Jurkat, Clone E6-1 (cell line): ENCODE measurements at places on chromosomes 12 and 14.

- DNase-seq, result no peak
Measured at GRCh38 chr14:95495538-95496025, 20.9 kb downstream of the SYNE3 start.

DNA sequence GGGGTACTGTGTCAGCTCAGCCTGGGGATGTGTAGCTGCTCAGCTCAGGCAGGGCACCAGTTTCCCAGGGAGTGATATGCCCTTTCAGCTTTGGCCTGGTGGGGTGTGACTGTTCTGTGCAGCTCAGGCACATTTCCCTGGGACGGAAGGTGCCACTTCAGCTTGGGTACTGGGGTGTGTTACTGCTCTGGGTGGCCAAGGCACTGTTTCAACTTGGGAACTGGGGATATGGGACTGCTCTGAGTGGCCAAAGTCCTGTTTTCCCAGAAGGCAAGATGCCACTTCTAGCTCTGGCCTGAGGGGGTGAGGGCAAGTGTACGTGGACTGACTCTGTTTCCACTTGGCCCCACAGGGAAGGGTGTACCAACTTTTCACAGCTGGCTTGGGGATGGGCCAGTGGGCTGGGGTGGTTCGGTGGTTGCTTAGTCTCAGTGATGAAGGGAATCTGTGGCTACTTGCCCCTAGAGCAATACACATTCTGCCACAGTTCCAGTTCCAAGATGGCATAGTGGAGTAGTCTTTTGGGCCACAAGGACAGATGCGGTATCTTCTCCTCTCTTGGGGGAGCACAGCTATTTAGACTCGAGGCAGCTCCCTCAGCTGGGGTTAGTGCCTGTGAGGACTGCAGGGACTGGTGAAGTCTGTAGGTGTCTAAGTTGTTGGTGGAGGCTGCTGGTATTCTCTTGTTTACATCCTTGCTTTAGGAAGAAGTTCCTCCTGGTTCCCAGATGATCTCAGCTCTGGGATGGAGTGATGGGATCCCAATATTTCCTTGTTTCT is 26.4 kb downstream of the TBC1D15 start:
- DNase-seq, result no peak

GRCh38 chr14:63890553-63890952 is 37.7 kb downstream of the SYNE2 start:
- DNase-seq, result no peak

DNA sequence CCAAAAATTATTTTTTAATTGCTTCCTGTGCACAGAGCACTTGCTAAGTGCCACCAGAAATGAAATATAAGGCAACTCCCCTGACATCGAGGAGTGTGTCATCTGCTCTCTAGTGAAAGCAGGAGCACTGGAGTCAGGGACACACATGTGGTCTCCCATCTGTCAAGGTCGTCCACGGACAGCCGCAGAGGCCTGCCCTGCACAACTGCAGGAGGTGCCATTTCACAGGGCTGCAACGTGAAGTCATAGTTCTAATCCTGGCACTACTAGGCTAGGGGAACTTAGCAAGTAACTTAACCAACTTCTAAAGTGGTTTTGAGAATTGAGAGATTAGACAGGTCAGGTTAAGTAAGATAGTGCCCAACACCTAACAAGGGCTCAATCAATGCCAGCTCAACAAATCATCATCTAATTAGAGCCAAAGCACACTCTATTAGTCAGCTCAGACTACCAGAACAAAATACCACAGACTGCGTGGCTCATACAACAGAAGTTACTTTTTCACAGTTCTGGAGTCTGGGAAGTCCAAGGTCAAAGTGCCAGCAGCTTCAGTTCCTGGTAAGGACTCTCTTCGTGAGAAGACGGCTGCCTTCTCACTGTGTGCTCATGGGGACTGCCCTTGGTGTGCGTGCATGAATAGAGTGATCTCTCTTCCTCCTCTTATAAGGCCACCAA is 30.7 kb downstream of the FOXN3 start:
- no peak for DNase-seq

GRCh38 chr12:57129889-57130288 is 1.6 kb downstream of the LRP1 start:
- no peak for DNase-seq

- no peak for DNase-seq
Measured at GRCh38 chr12:24535334-24536069, 413.4 kb downstream of the BCAT1 start.

DNA sequence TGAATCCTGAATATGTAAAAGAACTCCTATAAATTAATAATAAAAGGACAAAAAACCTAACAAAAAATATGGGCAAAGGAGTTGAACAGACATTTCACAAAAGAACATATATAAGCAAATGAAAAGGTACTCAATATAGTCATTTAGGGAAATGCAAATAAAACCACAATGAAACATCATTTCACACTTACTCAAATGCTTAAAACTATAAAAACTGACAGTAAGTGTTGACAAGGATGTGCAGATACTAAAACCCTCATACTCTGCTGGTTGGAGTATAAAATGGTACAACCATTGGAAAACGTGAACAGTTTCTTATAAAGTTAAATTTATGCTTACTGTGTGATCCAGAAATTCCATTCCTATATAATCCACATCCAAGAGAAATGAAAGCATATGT is 247.1 kb downstream of the GXYLT1 start:
- no peak for DNase-seq

DNA sequence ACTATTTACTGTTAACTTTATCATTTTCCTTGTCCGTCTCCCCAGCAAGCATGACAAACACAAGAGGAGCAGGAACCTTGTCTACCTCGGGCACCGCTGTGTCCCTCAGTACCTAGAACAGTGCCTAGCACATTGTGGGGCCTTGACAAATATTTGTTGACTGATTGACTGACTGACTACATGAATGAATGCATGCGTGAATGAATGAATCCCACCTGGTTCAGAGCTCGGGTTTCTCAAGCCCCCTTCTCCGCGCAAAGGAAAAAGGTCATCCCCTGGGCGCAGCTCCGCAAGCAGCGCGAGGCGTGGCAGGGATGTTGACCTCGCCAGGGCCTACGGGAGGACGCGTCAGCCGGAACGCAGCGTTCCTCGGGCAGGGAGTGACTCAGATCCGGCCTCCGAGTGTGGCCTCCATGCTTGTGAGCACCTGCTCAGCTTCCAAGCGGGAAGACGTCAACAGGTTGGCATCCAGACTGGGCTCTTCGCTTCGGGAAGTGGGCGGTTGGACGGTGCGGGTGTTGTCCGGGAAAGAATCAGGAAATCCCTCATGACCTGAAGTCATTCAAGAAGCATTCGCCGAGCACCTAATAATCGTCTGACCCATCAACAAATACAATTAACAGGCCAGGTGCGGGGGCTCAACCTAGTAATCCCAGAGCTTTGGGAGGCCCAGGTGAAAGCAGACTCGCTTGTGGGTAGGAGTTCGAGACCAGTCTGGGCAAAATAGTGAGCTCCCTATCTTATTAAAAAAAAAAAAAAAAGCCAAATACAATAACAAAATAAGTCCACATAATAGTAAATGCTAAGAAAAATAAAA is 13.9 kb upstream of the UBC start:
- no peak for DNase-seq

GRCh38 chr12:127343940-127344339 is 923.0 kb upstream of the TMEM132C start:
- DNase-seq, result no peak

DNA sequence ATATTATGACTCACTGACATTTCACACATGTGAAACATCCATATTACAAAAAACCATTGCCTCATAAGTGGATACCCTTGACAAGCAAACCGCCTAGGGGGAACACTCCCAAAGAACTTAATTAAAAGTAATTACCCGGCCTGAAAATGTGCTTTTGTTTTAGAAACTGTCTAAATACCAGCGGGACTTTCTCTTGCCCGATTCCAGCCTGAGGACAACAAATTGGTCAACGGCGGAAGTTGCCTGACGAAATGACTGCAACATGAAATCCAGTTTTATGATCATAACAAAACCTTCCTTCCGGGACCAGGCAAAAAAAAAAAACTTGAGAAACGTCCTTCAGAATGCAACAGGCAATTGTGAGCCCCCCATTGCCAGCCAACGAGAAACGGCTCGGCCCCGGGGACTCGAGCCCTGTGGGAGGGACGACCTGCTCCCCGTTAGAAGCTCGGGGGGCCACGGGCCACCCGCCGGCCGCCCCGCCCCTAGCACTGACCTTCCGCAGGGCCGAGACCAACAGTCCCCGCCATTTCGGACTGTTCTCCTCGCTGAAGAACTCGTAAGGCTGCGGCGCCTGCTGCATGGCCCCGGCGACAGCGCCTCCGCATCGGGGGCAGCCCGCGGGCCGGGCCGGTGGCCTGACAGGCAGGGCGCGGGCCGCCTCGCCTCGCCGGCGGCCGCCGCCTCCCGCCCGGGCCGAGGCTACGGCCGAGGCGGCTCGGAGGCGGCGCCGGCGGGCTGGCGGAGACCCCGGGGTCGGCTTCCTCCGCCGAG is 490 bp downstream of the SOS2 start:
- DNase-seq, result peak; percentile 18

DNA sequence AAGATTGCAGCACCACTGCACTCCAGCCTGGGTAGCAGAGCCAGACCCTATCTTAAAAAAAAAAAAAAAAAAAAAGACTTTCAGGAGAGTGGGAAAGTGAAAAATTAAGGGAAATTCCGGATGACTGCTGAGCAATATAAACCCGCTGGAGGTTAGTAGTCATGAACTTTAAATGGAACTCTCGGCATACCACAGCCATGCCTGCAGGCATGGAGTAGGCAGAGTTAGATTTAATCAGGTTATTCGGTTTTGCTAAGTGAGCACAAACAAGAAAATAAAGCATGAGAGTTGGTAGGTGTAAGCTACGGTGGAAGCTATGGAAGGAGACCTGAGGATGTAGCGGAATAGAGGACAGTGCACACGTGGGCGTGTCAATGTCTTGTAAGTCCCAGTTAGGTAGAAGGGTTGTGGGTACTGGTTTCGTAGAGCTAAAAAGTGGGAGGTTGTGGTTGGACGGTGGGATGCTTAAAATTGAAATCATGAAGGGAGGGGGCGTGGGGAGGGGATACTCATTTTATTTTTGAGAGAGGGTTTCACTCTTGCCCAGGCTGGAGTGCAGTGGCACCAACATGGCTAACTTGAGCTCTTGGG is 11.8 kb upstream of the TUBA1C start:
- no peak for DNase-seq

GRCh38 chr12:2129076-2129475 is 76.3 kb downstream of the CACNA1C start:
- no peak for DNase-seq

GRCh38 chr12:106118-106591 is 39.6 kb downstream of the IQSEC3 start:
- peak; percentile 75 for DNase-seq

GRCh38 chr14:74975059-74975810 is 19.8 kb upstream of the PGF start:
- no peak for DNase-seq

GRCh38 chr14:56805992-56806727 is 4.1 kb downstream of the OTX2 start:
- DNase-seq, result peak; percentile 6

GRCh38 chr12:94169966-94170689 is 21.8 kb downstream of the PLXNC1 start:
- DNase-seq, result no peak

- no peak for DNase-seq
Measured at GRCh38 chr12:70840656-70841350, 79.7 kb downstream of the PTPRR start.

- DNase-seq, result no peak
Measured at GRCh38 chr12:111406474-111407376, 1.0 kb downstream of the SH2B3 start.

- DNase-seq, result no peak
Measured at GRCh38 chr14:65297744-65298143, 114.8 kb upstream of the FUT8 start.

DNA sequence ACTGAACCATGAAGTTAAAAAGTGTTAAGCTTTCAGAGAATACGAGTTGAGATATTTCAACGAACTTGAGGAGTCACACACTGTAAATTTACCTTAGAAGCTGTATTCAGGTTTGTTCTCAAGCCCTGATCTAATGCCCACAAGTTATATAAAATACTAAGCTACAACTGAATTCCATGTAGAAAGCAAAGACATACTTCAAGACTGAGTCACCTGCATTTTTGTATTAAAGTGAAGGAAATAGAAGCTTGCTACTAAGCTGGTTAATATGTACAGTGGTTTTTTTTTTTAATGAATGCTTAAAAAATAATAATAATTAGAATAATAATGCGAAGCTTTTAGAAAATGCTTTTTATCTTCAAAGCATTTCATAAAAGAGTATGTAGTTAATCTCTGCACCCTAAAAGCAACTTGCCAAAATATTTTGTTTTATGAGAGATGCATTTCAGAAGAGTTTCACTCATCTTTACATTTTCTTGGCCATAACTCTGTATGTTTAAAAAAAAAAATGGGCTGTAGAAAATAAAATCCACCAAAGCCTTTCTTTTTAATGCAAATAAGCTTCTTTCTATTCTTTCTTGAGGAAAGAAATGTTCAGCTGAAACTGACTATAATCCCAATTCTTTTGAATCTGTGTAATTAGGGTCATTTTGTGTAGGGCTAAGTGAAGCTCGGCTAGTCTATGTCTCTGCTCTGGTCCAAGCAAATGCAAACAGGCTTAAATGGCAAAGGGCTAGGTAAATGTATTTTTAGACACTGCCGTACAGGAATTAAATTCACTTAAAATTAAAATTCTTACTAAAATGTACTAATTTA is 1047.5 kb upstream of the FLRT2 start:
- no peak for DNase-seq

GRCh38 chr12:125271892-125272291 is 206.7 kb downstream of the AACS start:
- no peak for DNase-seq

- no peak for DNase-seq
Measured at GRCh38 chr12:77120156-77121085, 55.1 kb upstream of the E2F7 start.

DNA sequence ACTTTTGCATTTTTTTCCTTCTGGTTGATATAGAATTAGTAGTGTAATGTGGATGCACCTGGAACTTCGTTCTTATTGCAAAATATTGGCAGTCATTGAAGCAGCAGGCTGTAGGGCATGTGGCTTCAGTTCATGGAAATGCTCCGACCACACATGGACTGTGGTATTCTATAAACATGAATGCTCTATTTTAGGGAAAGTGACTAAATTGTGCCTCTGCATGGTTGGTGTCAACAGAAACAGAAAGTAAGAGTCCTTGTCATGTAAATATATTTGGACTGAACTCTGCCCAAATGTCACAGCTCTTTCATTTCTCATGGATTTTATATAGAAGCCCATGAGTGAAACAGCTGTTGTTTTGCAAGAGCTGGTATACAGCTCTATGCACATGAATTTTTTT is 917.0 kb downstream of the LRFN5 start:
- no peak for DNase-seq

DNA sequence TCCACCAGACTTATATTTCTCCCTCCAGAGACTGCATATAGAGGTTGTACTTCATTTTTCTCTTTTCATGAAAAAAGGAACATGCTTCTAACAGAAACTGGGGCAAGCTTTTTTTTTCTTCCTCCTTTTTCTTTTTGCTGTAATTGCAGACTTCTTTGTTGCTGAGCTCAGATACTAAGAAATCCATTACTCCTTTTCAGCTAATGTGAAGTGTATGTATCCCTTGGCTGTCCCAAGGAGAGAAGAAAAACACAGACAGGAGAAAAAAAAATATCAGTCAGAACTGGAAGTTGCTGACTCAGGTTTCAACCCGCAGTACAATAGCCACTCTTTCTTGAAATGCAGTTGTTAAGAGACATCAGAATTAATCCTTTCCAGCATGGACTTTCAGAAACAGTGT is 1248.4 kb downstream of the LRFN5 start:
- DNase-seq, result no peak
